Left renal cortex interstitium (tissue), 4 donors: ENCODE measurements at places on chromosomes 1 and 21. TPM values are rescaled to one million over a fixed set of nuclear protein-coding genes. Genes with fewer than 3 reads are reported as not detected.
A peak's percentile ranks its signal among the peaks of the same experiment; 100 is the strongest.

DNA sequence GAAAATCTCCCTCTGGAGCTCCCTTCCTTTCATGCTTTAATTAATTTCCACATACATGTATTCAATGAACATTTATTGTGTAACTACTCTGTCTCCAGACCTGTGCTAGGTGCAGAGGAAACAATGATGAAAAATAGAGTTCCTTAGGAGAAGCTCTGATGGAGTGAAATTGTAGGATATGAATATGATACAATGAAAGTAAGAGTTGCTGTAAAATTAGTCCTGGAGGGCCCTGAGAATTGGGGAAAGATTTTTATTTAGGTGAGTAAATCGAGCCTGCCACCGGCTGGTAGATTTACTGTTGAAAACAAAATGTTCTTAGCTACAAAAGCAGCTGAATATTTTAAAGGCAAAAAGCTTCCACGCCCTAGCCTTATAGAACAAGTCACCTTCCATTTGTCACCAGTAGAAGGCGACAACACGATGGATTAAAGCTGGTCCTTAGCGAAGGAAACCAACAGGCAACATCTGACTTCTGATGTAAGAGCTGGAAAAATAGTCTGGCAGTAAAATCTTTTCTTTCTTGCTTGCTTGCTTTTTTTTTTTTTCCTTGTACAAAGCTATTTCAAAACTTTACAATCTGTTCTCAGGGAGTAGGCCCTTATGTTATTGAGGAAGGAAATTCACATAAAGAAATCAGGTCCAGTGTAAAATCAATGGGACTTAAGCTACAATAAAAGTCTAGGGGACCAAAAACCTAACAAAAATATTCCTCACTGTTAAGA is 82.0 kb upstream of the ROR1 start:
- peak; percentile 88 for DNase-seq

DNA sequence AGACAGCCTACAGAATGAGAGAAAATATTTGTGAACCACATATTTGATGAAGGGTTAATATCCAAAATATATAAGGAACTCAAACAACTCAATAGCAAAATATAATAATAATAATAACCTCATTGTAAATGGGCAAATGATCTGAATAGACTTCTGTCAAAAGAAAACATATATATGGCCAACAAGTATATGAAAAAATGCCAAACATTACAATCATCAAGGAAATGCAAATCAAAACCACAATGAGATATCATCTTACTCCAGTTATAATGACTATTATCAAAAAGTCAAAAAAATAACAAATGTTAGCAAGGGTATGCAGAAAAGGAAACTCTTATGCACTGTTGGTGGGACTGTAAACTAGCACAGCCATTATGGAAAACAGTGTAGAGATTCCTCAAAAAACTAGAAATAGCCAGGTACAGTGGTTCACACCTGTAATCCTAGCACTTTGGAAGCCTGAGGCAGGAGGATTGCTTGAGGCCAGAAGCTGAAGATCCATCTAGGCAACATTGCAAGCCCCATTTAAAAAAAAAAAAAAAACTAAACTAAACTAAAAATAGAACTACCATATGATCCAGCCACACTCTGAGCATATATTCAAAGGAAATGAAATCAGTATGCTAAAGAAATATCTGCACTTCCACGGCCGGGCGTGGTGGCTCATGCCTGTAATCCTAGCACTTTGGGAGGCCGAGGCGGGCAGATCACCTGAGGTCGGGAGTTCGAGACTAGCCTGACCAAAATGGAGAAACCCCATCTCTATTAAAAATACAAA is 17.3 kb upstream of the TRIM67 start:
- DNase-seq: no peak

GRCh38 chr1:51504806-51505525 is 14.1 kb downstream of the EPS15 start:
- DNase-seq: no peak

GRCh38 chr1:39639305-39640130 is at the start of gene HEYL:
Gene HEYL (minus strand): TSS chr1:39639643. CDS start chr1:39639625, 18 bp downstream.
- DNase-seq: no peak

GRCh38 chr1:42453386-42453785 is 2.4 kb downstream of the ZMYND12 start:
- DNase-seq: no peak

GRCh38 chr1:163580926-163581325 is 259.2 kb downstream of the NUF2 start:
- DNase-seq: no peak

The S100A4 gene
- 55.5 TPM for polyA plus RNA-seq

The OVAAL gene
- polyA plus RNA-seq: not detected

The MFSD2A gene
- polyA plus RNA-seq: 2.2 TPM
